ENCODE measurements at places on chromosomes 3 and 15.
A peak's percentile ranks its signal among the peaks of the same experiment; 100 is the strongest.

DNA sequence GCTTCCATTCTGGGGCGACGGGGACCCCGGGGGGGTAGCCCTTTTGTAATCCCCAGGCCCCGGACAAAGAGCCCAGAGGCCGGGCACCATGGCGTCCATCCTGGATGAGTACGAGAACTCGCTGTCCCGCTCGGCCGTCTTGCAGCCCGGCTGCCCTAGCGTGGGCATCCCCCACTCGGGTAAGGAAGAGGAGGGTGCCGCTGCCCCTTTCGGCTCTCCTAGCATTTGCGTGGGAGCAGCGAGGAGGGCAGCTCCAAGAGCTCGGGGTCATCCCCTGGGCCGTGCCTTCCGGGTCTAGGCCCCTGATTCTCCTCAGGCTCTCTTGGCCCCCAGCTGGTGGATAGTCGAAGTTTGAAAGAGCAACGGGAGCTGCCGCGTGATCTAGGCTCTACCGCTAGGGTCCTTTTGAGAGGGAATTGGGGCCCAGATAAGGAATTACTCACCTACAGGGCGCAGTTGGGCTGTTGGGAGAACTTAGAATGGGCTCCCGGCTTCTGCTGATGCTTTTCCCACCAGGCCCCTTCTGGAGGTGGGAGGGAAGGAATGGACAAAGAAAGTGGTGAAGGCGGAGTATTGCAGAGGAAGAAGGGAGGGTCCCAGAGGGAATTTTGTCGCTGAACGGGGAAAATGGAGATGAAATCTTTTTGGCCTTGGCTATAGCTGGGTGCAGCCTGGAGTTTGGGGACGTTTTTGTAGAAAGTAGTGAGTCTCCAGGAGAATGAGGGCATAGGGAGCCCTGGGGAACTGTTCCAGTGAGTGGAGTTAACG, 615 bp downstream of the VPS18 start:
- no peak for DNase-seq

DNA sequence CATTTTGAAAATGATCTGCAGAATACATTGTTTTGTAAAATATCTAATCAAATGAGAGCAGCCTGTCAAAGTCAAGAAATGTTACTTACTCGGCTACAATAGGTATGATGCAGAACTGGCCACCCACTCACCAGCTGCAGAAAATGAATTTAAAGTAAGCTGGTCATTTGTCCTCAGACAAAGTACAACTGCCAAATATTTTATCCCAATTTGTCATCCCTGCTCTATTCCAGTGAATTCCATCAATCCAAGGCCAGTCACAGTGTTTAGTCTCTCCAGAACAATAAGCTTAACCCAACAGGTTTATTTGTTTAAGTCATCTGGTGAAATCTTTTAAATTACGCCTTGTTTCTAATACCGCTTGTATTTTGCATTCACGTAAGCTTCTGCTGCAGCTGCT, 46.6 kb upstream of the TCF12 start:
- DNase-seq, result no peak

GRCh38 chr3:8497582-8497981, 4.0 kb upstream of the LMCD1 start:
- no peak for DNase-seq

GRCh38 chr3:132486099-132486498, 68.8 kb downstream of the DNAJC13 start:
- DNase-seq, result peak; percentile 20

GRCh38 chr3:120622870-120623726, 27.0 kb downstream of the NDUFB4 start:
- DNase-seq, result peak; percentile 67

DNA sequence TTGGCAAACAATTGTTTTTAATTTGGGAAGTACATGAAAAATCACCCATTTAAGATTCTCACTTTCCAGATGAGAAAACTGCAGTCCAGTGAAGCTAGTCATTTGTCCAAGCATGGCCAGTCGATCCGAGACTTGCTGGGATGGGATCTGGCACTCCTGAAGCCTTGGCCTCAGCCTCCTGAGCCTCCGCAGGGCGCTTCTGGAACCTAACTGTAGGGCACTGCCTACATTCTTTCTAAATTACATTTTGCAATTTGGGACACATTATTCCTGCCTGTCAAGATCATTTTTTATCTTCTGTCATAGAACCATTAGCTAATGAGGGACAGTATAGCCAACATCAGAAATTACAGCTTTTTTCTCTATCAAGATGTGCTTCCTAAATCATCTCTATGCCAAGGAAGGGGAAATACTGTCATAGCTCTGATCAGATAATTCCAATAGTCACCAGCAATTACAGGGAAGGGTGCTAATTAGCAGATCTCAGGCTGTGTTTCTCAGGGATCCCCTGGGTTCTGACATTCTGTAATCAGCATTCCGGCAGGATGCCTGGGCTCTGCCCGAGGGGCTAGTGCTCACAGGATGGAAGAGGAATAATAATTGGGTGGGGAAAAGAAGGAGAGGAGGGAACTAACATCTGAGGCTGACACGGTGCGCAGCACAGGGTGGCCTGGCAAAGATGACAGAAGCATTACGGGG, 28.3 kb downstream of the ANAPC13 start:
- DNase-seq, result no peak

- DNase-seq, result no peak
These were observed 241.4 kb upstream of the EOMES start for GRCh38 chr3:27963519-27963918.

DNA sequence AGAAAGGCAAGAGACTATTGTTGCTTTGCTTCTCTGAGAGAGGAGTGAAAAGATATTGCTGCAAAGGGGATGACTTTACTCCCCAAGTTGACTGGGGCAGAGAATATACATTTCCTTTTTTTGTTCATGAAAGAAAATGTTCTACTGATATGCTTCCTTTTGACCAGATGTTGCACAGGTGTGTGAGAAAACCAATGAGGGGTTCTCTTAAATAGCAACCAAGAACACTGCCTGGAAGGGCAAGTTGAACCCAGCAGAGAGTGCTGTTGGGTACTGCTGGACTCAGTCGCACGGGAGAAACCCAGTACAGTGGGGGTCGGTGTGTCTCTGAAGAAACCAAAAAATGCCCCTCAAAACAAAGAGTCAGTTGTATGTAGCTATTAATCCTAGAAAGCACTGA, 101.2 kb downstream of the CHST2 start:
- DNase-seq, result no peak

- no peak for DNase-seq
These were observed 180.3 kb upstream of the ROBO2 start for GRCh38 chr3:76859596-76859995.

GRCh38 chr15:90869601-90870353, 1.4 kb downstream of the FURIN start:
- DNase-seq, result peak; percentile 72

DNA sequence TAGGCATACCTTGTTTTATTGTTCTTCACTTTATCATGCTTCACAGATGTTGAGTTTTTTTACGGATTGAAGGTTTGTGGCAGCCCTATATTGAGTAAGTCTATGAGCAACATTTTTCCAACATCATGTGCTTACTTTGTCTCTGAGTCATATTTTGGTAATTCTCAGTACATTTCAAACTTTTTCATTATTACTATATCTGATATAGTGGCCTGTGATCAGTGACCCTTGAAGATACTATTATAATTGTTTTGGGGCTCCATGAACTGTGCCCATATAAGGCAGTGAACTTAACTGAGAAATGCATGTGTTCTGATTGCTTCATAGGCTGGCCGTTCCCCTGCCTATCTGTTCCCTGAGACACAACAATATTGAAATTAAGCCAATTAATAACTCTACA, 42.8 kb upstream of the NSMCE3 start:
- no peak for DNase-seq

DNA sequence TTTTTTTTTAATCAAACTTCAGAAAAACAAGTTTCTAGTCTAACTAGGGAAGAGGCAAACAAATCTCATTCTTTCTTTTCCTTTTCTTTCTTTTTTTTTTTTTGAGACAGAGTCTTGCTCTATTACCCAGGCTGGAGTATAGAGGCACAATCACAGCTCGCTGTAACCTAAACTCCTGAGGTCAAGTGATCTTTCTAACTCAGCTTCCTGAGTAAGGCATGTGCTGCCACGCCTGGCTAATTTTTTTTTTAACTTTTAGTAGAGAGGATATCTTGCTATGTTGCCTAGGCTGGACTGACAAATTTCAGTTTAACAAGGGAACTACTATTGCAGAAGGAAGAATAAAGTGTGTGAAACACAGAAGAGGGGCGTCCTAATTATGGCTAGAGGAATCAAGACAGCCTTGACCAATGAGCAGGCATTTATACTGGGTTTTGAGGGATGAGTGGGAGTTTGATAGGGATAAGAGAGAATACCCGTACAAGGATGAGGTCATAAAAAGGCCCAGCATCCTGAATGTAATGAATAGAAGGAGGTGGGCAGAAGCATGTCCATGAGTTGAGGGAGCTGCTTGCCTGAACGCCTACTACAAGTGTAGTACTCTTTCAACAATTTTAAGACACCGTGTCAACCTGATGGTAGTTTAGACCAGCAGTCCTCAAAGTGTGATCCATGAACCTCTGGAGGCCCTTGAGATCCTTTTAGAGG, 6.7 kb upstream of the ZFAND6 start:
- no peak for DNase-seq

GRCh38 chr3:190092250-190092649, 28.4 kb downstream of the P3H2 start:
- peak; percentile 65 for DNase-seq

DNA sequence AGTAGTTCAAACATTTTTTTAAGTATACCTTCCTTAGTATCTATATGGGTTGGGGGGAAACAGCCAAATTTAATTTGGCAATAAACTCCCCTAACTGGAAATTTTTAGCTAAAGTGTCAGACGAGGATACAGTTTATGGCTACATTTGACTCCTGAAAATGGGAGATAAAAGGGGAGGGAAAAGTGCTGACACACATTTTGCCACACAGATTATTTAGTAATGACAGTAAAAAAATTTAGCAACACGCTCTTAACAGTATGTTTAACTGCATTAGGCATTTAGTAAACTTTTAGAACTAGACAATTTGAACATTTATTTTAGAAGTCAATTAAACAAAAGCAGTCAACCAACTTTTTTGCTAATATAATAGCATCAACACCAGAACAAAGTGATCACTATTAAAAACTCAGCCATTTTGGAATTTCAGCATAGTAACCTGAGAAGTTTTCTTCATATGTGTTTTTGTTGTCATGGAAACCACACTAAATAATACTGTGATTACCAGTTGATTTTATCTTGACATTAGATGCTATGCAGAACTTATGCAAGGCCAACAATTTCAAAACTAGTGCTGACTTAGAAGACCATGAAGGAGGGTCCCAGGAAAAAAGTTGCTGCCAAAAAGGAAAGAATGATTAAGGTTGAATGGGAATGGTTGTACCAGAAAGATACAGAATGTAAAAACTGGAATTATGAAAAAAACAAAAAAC, 47.0 kb upstream of the TFG start:
- no peak for DNase-seq

- DNase-seq, result no peak
These were observed 47.5 kb downstream of the CFAP92 start for GRCh38 chr3:128946411-128946810.

GRCh38 chr3:117442566-117442965, 733.0 kb downstream of the TUSC7 start:
- no peak for DNase-seq

GRCh38 chr3:158710601-158711000, 21.7 kb downstream of the RARRES1 start:
- DNase-seq, result no peak
